ENCODE measurements at places on chromosomes 6 and 20.

DNA sequence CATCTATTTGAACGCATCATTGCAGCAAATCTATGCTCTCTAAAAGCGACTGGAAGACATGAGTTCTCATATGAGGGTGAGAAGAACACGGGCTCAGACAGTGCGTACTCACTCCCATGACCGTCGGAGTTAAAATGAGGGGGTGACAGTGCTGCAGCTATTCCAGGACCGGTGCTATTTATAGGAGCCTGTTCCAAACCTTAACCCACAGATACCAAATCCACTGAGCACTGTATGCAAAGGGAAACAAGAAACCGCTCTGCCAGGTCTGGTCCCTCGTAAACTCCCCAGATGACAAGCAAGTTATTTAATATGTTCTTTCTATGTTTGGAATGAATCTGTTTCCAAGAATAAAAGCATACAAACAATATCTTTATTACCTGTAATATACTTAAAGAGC, 22.9 kb downstream of the PPP1R3G start:
- no peak for DNase-seq

DNA sequence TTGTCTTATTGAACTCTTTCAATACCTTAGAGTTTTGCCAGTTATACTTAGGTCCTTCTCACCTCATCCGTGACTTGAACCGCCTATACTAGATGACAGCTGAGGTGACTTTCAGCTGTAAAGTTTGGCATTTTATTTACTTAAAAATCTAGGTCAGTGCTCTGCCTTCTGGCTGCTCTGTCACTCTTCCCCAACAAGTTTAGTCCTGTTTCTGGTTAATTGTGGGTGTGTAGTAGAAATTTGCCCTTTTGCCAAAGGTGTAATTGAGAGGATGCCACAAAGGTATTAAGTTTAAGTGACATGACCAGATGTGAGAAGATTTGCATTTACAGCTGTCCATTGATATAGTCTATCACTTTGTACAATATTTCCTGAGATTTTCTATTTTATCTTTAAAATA, 106.2 kb downstream of the FARS2 start:
- DNase-seq, result no peak

GRCh38 chr20:63091901-63092659, 85.3 kb upstream of the BHLHE23 start:
- DNase-seq, result no peak

DNA sequence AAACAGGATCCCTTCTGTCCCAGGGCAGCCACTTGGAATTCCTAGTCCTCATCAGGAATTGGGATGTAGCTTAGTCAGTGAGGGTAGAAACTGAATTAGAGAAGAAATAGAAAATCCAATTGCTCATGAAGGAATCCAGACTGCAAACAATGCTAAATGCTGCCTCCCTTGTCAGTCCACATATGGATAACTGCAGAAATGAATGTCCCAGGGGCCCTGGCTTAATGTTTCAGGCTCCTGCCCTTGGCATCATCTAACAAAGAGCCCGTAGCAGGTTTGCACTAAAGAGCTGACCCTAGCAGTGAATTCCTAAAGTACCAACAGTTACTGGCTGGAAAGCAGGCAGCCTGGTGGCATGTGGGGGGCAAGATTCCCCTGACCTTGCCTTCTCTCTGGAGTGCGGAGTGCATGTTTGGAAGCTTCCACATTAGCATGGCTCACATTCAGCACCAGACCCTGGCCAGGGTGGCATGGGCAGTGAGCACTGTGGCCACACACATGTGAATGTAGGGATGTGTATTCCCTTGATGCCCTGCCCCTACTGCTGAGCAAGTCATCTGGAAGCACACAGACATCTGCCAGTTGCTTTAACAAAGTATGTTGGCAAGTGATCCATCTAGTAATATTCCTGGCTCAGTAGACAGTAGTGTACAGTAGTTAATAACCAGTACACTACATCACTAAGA, 394.5 kb downstream of the CDC5L start:
- no peak for DNase-seq

DNA sequence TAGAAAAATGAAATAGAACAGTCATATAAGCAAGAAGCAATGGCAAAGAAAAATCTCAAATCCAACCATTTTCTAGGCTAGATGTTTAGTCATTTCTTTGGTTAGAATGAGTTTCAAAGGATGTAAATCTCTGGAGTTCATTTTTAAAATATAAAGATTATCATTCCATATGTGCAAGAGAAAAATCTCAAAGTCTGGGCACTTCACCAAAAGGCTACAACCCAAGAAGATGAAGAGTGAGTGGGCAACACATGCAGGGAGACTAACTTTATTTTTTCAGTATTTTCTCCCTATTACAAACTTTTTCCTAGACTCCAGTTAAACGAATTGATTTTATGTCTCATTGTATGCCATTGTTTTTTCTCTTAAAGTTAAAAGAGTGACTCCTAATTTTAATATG, 83.6 kb downstream of the PHACTR1 start:
- DNase-seq, result no peak

Measured in astrocyte (in vitro differentiated cells and primary cell).